ENCODE measurements at places on chromosomes 12 and 14.

DNA sequence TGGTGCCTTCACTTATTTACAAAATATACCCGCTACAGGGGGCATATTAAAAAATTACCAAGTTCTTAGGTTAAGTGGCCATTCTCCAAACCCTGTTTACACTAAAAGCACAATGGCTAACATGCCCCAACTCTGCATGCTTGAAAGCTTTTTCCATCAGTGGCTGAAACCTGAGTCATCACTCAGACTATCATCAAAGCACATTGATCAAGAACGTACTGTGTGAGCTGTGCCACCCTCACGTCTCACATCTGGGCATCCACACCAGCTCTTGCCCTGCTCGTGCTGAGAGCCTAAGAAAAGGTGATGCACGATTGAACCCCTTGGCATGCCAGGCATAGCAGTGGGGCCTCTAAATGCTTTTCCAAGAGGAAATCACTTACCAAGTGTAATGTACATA lies 13.2 kb downstream of the AQP6 start:
- no peak for DNase-seq

DNA sequence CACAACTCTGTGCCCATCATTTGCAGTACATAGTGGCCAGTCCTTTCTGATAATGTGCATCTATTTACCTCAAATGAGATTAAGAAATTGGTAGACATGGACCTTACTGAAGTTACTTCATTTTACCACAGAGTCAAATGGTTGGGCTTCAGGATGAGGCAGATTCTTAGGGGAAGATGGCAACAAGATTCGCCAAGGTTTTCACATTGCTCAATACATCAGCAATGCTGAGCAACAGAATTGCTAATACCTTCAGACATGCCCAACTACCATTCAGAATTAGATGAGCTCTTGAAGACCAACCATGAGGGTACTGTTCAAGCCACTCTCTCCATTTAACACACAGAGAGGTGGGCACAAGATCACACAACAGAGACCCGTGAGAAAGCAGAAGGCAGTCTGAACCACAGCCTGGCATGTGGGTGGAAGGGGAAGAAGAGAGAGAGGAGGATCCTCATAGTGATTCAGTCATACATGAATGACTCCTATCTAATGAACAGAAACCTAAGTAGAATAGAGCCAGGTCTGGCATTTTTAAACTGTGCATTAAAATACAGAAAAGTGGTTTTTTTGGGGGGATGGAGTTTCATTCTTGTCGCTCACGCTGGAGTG lies 28.5 kb downstream of the CPM start:
- DNase-seq, result no peak

GRCh38 chr12:65885716-65886115 lies 61.4 kb downstream of the HMGA2 start:
- no peak for DNase-seq

GRCh38 chr12:59708064-59708463 lies 112.2 kb downstream of the SLC16A7 start:
- no peak for DNase-seq

DNA sequence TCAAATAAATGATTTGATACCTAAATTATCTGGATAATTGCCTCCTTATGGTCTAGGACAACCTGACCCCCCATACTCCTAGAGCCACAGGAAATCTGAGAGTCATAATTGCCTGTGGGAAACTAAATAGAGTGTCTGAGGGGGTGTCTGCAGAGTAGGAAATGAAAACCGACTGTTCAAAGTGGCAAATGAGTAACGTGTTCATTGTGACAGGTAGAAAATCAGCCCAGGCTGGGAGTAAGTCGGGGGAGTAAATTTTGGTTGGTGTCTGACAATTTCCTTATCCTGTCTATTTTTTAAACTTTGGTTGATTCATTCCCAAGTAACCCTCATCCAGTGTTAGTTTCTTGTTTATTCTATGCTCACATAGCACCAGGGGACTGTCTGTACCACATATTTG lies 51.6 kb upstream of the HOXC13 start:
- DNase-seq, result no peak

DNA sequence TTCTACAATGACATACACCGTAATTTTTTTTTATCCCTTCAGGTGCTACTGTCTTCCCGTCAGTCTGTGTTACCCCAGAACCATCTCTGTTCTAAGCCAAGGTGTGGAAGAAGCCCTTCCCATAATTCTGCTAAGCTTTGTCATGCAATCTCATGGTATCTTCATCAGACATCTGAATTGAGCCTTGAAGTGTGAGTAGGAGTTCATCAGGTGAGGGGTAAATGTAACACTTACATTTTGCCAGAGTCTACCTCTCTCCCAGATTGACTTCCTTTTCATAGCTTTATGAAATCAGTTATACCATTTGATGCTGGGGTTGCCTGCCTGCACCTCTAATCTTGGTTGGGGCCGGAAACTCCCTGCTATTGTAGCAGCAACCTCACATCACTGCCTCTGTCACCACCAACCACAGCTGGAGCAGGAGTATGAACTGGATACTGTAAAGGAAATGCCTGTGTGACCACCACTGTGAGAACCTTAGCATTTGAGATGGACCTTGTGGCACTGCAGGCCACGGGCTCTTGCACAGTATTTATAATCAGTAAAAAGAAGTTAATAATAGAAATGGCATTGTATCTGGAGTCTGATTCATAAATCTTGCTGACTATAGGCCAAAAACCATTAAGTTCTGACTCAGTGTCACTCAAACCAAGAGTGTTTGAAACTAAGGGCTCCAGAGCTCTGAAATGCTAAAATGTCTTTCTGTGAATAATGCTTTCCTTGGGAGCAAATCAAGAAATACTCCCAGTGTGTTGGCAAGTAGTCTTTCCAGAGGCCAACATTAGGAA lies 58.7 kb upstream of the STK38L start:
- DNase-seq, result no peak

GRCh38 chr12:96462571-96463280 lies 26.7 kb upstream of the CFAP54 start:
- no peak for DNase-seq

- no peak for DNase-seq
Measured at GRCh38 chr12:128853600-128854197, 421 bp downstream of the GLT1D1 start.

DNA sequence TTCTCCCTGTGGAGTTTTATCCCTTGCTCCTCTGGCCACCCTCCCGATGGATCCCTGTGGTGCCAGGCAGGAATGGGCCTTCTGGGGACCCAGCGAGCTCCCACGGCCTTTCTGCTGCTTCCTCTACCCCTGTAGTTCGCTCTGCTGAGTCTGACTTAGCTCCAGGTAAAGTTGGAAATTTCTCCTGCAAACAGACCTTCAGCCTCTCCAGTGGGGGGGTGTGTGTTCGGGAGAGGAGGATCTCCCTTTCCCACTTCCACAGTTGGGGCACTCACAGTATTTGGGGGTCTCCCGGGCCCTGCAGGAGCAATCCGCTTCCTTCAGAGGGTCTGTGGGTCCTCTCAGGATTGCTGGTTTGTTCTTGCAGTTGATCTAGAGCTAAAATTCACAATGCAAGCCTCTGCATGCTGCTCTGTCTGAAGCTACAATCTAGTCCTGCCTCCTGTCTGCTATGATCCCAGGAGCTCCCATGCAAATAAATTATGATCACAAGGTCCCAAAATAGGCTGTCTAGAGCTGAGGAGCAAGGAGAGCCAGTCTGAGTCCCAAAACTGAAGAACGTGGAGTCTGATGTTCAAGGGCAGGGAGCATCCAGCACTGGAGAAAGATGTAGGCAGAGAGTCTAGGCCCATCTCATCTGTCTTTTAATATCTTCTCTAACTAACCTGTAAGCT lies 18.3 kb downstream of the MTRFR start:
- no peak for DNase-seq

DNA sequence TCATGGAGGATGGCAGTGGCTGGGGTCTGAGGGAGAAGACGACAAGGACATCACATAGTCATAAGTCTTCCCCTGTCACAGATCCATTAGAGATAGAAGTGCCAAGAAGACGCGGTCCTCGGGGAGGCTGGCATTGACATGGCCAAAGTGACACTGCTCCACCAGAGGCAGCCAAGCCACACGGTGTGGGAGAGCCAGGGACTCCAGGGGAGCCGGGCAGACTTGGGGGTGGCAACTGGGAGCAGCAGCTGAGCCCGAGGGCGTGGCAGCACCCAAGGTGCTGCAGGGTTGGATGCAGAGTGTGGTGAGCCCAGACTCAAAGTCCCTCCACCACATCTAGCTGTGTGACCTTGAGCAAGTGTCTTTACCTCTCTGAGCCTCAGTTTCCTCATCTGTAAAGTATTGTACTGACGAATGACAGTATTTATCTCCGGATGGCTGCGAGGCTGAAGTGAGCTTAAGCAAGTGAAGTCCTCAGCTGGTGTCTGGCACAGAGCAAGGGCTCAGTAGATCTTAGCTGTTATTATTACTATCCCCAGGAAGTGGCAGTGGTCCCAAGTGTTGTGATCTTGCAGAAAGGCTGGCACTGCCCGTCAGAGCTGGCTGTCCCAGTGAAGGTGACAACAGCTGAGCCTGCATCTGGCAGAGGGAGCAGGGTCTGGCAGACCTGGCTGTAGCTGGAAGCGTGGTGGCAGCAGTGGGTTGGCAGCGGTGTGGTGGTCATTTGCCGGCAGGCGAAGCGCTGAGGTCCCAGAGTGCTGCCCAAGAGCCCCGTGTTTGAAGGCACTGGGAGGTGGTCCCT lies 54.9 kb downstream of the ZNF664 start:
- no peak for DNase-seq

GRCh38 chr12:131213896-131214442 lies 260.3 kb downstream of the ADGRD1 start:
- DNase-seq, result no peak

- DNase-seq, result no peak
Measured at GRCh38 chr12:120257041-120257821, 8.3 kb downstream of the PXN start.

DNA sequence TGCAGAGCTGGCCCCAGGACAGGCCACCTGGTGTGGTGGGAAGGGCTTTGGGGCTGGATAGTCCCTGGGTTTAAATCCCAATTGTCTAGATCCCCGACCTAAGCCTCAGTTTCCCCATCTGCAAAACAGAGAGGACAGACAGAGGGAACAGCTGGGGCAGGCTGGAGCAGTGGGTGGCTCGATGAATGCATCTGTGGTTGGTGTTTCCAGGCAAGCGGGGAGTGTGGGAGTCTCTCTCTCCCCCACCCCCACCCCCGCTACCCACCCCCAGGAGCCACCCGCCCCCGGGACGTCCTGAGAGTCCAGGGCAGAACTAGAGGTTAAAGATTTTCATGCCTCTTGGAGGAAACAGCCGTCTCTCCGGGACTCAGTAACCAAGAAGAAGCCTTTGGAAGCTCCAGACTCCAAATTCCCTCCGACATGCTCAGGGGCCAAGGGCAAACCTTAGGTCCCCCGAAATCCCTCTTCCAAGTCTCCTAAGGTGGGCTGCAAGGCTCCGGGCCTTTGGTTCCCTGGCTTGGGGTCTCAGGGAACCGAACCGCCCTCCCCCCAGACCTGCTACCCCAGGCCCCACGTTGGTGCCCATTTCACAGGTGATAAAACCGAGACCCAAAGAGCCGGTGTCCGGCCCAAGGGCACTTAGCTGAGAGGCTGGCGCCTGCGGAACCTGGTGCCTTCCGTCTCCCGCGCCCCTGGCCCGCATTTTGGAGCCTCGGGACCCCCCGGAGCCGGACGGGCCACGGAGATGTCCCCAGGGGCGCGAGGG lies 474 bp downstream of the TRPV4 start:
- DNase-seq, result no peak

DNA sequence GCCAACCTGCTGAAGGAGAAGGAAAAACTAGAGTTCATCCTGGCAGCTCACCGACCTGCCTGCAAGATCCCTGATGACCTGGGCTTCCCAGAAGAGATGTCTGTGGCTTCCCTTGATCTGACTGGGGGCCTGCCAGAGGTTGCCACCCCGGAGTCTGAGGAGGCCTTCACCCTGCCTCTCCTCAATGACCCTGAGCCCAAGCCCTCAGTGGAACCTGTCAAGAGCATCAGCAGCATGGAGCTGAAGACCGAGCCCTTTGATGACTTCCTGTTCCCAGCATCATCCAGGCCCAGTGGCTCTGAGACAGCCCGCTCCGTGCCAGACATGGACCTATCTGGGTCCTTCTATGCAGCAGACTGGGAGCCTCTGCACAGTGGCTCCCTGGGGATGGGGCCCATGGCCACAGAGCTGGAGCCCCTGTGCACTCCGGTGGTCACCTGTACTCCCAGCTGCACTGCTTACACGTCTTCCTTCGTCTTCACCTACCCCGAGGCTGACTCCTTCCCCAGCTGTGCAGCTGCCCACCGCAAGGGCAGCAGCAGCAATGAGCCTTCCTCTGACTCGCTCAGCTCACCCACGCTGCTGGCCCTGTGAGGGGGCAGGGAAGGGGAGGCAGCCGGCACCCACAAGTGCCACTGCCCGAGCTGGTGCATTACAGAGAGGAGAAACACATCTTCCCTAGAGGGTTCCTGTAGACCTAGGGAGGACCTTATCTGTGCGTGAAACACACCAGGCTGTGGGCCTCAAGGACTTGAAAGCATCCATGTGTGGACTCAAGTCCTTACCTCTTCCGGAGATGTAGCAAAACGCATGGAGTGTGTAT lies 2.4 kb downstream of the FOS start:
- DNase-seq, result no peak

DNA sequence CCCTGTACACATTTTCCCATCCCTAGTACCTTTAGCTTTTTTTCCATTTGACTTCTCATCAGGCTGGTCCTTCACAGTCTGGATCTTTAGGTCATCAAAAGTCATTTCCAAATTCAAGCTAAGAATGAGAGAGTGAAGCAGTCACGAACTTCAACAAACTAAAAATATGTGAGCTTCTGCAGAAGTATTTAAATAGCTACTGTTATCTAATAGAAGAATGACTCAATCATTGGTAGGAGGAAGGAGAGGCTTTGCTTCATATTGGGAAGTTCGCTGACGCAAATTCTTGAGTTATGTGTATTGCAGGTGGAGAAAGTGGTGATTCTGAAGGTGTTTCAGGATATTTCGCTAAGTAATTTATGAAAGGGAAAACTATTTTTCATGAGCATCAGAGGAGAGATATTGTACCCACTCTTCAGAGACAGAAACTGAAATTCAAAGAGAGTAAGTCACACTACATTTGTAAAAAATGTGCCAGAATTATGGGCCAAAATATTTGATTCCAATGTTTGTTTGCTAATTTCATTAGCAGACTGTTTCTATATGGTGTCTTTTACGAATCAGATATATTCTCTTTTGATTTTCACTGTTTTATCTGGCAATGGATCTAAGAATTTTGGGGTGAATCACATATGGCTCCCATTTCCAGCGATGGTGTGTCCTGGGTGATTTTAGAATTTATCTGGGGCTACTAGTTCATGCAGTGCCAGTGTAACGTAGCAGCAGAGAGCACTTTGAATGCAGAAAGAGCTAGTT lies at the start of gene OLR1:
OLR1 (minus strand) TSS at position 160 of the 756 bp plus-strand sequence; CDS start at position 105, 55 bp downstream.
- no peak for DNase-seq

DNA sequence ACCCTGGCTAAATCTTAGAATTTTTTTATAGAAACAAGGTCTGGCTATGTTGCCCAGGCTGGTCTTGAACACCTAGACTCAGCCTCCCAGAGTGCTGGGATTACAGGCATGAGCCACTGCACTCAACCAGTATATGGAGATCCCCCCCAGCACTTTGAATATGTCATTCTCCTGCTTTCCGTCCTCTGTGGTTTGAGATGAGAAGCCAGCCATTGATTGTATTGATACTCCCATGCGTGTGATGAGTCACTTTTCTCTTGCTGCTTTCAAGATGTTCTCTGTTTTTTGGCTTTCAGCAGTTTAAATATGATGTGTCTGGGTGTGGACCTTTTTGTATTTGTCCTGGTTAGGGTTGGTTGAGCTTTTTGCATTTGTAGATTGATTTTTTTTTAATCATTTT lies 75.2 kb upstream of the DNM1L start:
- DNase-seq, result no peak

GRCh38 chr14:95242870-95243269 lies 76.8 kb downstream of the CLMN start:
- no peak for DNase-seq

All from DMS153 (cell line).